ENCODE measurements at places on chromosomes 5 and 9.
A peak's percentile ranks its signal among the peaks of the same experiment; 100 is the strongest.

- DNase-seq: no peak
Observed at GRCh38 chr9:79120941-79121340, 450.8 kb upstream of the TLE4 start.

DNA sequence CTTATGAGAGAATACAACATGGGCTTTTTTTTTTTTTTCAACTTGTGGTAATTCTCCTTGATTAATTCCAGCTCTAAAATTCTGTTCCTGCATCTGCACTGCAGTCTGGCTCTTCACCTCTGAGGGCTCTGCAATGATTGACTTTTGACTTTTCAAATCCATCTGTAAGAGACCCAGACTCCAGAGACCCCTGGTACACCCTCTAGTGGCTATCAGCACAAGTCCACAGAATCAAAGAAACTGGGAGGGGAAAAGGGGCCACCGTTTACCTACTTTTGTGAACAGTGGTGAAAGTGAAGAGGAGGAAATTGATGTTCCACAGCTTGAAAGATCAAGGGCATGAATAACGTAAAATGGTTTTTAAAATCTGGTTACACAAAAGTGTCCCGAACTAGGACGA, 151.6 kb downstream of the SLIT3 start:
- DNase-seq: no peak

DNA sequence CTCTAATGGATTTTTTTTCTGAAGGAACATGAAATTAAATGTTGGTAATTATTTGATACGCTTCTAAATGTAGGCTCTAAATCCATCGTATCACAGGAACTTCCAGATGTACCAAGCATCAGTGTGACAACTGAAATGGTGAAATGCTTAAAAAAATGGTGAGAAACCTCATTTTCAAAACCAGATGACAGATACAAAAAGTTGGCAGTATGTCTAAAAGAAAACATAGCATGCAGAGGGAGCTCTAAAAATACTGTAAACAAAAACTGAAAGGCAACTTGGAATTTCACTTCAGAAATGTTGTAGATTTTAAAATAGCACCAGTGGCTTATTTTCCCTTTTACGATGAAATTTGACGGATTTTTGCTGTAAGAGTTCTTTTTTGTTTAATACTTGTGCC, 1043.6 kb upstream of the WWC1 start:
- no peak for DNase-seq

DNA sequence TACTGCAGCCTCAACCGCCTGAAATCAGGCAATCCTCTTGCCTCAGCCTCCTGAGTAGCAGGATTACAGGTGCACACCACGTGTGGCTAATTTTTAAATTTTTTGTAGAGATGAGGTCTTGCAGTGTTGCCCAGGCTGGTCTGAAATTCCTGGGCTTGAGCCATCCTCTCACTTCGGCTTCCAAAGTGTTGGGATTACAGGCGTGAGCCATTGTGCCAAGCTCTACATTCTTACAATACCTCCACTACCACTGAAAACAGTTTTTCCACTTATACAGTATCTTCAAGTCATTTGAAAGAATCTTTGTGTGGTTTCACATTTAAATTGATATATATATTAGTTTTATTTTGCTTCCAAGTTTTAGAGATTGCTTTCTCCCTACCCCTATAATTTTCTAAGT, 42.6 kb downstream of the LARP1 start:
- no peak for DNase-seq

DNA sequence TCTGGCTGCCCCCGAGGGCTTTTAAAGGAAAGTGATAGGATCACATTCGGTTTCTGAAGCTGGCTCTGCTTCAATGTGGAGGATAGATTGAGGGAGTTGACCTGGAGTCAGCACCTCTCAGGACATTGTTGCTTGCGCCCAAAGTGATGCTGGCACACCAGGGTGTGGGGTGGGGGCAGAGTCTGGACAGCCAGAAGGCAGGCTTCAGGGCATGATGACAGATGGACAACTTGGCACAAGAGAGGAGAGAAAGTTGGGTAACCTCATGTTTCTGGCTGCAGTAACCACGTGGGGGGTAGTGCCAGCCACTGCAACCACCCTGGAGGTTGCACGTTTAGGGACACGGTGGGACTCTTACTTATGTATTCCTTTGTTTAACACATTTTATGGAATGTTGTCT, 9.5 kb downstream of the ALDH1B1 start:
- no peak for DNase-seq

DNA sequence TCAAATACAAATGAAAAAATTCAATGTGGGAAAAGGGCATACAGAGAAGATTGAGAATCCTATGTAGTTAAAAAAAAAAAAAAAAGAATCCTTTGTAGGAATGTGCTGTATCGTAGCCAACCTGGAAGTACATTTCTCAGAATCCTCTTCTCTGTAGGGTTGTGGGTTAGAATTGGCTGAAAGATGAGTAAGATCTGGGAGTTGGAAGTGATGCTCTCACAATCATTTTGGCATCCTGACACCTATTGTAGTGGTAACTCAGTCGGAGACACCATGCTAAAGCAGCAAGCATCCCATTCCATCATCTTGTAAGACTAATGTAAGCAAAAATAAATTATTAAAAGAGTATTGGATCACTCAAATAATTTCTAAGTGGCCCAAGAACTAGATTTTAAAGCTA, 30.6 kb downstream of the MRPL22 start:
- no peak for DNase-seq

GRCh38 chr5:74212336-74212735, 428.2 kb downstream of the ENC1 start:
- DNase-seq: no peak

DNA sequence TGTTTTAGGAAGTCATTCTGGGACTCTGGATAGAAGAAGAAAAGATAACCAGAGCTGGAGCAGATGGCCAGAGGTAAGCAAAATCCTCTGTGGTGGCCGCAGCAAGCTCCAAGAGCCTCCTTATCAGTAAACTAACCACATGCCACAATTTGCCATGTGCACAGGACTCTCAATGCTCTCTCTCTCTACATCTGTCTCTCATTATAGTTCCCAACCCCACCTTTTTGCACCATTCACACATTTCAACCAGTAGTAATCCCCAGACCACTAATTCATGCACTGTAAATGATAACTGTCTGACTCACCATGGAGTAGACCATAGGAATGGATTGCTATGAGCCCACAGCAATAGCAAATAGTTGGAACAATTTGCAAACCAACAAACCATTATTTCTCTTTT, 526.1 kb downstream of the TLR4 start:
- DNase-seq: no peak

DNA sequence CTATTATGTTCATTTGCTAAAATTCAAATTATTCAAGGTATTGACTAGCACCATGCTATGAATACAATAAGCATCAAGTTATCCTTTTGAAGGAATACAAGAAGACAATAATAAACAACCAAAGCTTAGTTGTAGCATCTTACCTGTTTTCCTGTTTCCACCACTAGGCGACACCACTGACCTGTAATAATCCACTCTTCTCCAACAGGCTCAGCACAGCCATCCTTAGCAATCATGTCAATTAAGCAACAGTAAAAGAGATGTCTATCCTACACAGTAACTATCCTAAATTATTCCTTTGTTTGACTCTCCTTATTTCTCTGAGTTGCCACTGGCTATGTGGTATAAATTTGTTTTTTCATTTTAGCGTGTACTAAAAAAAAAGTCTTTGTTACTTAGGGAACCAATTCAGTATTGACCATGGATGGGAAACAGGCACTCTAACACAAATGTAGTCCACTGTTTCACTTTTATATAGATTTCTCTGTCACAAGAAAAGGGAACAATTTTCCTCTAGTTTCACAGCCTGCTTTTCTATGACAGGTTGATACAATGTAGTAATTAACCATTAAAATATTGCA, 46.2 kb downstream of the PCA3 start:
- peak; percentile 30 for DNase-seq

- no peak for DNase-seq
Observed at GRCh38 chr9:125694478-125694877, 12.5 kb downstream of the MAPKAP1 start.

- DNase-seq: no peak
Observed at GRCh38 chr9:83198371-83198770, 135.4 kb upstream of the RASEF start.

DNA sequence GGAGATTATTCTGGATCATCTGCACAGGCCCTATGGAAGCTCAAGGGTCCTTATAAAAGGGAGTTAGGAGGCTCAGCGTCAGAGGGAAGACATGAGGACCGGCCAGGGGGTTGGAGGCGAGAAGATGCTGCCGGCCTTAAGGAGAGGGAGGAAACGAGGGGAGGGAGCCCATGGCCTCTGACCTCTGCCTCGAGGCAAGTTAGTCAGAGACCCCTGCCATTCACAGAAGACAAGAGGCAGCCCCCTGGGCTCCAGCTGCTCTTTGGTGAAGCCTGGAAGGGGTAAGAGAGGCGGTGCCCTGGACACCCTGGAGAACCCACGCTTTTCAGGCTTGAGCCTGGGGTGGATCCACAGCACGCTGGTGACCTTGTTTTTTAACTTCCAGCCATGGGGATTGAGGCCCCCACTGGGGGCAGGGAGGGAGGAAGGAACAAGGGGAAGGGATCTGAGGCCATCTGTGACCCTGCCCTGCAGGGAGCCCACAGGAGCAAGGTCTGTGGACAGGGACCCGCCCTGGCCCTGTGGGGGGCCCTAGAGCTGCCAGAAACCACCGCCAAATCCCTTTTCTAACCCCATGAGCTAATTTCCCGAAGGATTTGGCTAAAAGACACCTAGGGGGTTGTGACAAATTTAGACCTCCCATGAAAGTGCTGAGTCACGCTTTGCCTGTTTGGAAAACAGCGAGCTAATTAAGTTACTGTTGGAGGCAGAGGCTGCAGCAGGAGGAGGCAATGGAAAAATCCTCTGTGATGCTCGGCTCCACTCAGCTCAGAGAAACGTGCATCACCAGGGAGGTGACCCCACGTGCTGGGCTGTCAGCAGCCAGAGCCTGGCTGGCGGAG, 49.7 kb downstream of the OLFM1 start:
- no peak for DNase-seq

DNA sequence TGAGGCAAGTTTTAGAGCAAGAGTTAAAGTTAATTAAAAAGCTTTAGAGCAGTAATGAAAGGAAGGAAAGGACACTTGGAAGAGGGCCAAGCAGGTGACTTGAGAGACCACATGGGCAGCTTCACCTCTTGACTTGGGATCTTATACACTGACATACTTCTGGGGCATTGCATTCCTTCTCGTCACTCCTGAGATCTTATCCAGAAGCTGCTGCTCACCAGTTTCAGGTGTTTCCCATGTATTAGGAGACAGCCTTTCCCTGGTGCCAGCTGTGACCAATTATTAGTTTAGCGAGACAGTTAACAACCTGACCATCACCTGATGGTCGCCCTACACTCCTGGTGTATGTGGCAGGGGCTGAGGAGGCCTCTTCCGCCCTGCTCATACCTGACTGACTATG, 382.1 kb downstream of the KDM4C start:
- DNase-seq: no peak

GRCh38 chr5:141494761-141495452, 6.0 kb downstream of the PCDHGC5 start:
- no peak for DNase-seq

DNA sequence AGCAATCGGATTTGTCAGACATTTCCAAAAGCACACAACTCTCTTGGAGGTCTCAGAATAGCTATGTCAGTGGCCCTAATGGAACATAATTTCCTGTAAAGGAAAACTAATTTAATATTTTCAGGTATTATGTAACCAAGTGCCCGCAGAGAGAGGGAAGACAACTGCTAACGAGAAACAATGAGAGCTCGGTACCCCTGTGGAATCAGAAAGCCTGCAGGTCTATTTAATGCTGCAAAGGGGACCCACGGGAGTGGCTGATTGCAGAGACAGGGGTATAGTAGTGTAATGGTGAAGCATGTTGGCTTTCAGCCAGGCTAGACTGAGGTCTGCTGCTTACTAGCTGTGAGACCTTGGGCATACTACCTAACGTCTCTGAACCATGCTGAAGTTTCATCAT, 508.1 kb upstream of the BRINP1 start:
- no peak for DNase-seq

GRCh38 chr9:133664173-133665050, 28.2 kb downstream of the DBH start:
- DNase-seq: peak; percentile 70

- no peak for DNase-seq
Observed at GRCh38 chr5:128300181-128300580, 216.6 kb downstream of the SLC12A2 start.

DNA sequence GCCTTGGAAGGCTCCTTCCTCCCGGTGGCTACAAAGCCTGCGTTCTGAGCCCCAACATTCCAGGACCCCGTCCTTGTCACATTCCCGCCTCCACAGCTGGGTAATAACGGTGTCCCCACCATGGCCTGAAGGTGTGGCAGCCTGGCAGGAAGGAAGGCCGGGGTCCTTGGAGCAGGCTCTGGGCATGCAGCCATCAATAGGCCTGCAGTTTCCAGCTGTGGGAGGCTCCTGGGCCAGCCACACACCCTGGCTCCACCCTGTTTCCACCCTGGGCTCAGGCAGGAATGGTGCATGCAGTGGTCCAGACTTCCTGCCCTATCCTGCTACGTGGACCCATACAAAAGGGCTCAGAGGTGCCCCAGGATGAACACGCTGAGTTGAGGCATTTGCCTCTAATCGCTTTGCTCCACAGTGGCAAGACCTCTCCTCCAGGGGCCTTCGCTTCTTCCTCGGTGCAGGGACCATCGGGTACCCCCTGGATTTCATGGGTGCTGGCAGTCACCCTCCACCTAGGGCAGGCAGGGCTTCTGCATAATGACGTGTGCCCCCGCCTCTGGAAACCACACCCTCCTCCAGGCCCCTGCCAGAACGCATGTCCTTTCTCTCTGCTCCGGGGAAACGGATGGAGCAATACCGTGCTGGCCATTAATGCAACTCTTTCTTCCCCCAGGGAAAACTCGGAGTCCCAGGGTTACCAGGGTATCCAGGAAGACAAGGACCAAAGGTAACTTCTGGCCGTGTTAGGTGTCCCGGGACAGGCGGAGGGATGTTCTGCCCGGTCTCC, 95.1 kb upstream of the FCN2 start:
- DNase-seq: no peak

DNA sequence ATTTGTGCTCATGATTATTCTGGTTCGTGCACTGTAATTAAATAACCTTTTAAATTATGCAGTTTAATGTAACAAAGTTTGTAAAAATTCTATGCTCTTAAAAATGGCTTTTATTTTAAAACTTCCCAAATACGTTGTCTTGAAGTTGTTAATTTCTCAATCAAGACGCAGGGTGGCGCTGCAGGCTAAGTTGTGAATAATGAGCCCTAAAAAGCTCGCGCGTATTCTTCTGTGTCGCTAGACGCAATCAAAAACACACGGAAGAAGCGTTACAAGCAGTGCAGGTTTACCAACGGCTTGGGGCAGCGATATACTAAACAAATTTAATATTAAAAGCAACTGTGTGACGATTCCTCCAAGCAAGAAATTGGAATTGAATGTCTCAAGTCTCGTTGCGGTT, at the start of gene PCDHB4:
Gene PCDHB4 (plus strand): TSS at position 256 of the 400 bp plus-strand sequence. CDS start 181 bp downstream, outside the sequence.
- no peak for DNase-seq

DNA sequence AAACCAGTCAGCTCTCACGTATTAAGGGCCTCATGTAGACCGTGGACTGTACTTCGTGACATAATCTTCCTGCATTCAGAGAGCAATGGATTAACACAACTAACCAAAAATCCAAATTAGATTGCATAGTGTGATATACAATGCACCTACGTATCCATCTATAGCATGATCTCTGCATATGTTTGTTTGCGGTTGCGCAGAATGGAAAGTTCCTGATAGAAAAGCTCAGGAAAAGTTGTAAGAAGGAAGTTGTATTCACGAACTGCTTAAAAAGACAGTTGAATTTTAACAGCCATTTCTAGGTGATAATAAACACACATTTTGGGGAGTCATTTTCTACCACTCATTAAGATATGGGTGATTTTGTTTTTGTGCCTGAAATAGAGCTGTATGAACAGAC, 869.0 kb downstream of the TLE4 start:
- no peak for DNase-seq
